ENCODE measurements at places on chromosomes 16 and 17.
A peak's percentile ranks its signal among the peaks of the same experiment; 100 is the strongest.

DNA sequence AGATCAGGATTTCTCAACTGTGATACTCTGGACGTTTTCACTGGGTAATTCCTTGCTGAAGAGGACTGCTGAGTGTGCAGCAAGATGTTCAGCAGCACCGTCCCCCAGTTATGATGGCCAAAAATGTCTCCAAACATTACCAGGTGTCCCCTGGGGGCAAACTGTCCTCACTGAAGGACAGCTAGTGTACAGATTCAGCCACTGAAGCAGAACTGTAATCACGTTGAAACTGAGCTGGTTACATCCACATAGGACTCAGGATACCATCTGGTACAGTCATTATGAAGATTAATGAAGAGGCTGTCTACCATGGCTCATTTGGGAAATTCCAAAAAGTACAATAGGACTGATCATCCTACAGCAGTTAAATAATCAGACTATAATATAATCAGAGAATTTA lies 43.3 kb upstream of the GINS3 start:
- no peak for DNase-seq

- DNase-seq, result no peak
These were observed 192.2 kb upstream of the CDH11 start for GRCh38 chr16:65313936-65314626.

- peak; percentile 85 for DNase-seq
These were observed 40.7 kb downstream of the ZDHHC7 start for GRCh38 chr16:84970447-84971127.

- no peak for DNase-seq
These were observed 31.8 kb downstream of the NSMCE1 start for GRCh38 chr16:27236635-27237218.

DNA sequence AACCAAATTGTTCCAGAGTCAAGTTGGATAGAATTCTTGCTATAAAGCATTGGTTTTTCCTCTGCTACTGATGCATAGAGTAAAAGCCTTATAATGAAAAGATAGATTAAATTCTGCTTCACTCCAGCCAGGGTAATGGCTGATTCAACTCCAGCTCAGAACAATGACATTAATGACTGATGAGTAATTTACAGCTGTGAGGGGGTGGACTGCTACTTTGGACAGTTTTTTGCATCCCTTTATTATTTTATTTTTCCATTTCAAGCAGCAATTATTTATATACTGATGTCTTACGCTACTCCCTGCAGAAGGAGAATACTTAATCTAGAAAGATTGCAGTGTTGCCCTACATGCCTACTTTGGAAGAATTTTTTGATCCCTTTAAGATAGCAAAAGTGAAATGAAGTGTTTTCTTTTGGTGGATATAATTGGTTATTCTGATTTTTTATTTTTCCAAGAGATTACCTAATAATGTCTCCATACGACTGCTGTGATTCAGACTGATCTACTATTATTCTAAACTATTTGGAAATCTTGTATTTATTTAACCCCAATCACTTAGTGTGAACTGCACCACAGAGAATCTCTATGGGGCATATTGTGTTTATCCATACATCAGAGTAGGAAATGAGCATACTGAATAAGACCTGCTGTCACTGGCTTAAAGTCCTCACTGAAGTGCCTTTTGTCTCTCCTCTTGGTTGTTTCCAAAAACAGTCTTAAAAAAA lies 149.5 kb downstream of the TRIM37 start:
- no peak for DNase-seq

GRCh38 chr17:63356337-63356757 lies 89.8 kb downstream of the CYB561 start:
- DNase-seq, result no peak
